Activated gamma-delta T cell treated with Interleukin-2 at 50 U/mL for 16 hours (primary cell): ENCODE measurements at places on chromosomes 1 and 21.
A peak's percentile ranks its signal among the peaks of the same experiment; 100 is the strongest.

GRCh38 chr21:40615505-40616376 lies 231.2 kb downstream of the DSCAM start:
- no peak for DNase-seq

DNA sequence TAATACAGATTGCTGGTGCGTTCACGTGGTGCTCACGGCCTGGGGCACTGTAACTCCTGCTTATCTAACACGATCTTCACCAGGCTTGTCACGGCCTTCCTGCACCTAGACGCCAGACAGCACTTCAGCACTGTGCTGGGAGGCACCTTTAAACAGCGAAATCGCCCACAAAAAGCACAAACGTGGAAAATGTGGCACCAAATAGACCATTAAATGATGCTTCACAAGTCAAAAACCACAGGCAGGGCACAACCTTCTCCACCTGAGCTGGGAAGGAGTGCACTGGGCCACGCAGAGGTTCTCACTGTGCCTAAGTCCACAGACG lies 20.0 kb downstream of the IBA57 start:
- DNase-seq: peak; percentile 59

DNA sequence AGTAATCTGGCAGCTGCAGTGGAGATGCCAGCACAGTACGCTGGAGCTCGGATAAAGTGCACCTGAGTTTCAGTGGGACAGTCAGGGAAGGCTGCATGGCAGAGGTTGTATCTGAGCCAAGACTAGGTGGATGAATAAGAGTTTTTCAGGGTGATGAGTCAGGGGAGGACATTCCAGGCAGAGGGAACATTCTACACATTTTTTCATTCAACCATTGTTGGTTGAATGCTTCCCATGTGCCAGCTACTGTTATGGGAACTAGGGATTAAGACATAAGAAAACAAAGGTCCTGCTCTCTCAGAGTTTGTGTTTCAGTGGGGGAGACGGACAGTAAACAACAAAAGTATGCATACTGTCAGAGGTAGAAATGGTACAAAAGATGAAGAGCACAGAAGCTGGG lies 5.2 kb downstream of the LEPR start:
- DNase-seq: no peak

DNA sequence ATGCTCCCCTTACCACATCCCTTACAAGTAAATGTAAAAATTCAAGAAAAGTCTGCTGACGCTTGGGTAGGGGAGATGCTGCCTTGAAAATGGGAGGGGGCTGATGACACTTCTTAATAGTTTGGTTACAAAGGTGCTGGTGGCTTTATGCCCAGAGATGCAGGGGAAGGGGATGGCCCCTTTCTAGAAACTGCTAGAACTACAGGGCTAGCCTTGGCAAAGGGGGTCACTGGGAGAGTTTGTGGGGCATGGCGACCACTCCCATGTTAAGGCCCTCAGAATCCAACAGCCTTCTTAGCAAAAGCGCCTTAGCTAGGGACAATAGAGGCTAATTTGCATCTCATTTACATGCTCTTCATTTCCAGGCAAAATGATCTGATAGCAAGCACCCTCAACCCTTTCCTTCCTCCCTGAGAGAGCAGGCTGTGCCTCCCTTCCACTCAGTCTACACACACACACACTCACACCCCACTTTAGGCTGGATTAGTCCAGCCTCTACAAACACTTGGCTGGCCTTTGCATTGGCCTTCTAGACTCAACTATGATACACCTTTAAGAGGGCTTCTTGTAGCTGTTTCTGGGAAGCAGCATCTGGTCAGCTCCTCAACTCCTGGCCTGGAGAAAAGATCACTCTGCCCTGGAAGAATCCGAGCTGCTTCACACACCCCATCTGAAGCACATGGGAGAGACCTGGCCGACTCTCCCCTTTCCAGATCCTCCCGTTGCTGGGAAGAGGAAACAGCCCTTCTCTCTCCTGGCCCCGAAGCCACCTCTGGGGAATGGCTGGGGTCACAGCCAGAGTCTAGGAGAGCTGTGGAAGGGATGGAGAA lies 1.7 kb downstream of the SEMA6C start:
- DNase-seq: no peak

GRCh38 chr1:55542901-55543504 lies 327.8 kb upstream of the USP24 start:
- no peak for DNase-seq

GRCh38 chr1:1232208-1232795 lies at the start of gene B3GALT6:
TSS of gene B3GALT6 (plus strand) at chr1:1232237. CDS start at chr1:1232279, 42 bp downstream.
- no peak for DNase-seq

DNA sequence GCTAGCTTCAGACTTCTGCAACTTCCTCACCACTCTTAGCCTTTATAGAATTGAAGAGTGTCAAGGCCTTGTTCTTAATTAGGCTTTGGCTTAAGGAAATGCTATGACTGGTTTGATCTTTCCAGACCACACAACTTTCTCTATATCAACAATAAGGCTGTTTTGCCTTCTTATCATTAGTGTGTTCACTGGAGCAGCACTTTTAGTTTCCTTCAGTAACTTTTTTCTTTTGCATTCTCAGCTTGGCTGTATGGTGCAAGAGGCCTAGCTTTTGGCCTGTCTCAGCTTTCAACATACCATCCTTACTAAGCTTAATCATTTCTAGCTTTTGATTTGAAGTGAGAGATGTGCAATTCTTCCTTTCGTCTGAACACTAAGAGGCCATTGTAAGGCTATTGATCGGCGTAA lies 8.6 kb downstream of the PRKACB start:
- DNase-seq: no peak

DNA sequence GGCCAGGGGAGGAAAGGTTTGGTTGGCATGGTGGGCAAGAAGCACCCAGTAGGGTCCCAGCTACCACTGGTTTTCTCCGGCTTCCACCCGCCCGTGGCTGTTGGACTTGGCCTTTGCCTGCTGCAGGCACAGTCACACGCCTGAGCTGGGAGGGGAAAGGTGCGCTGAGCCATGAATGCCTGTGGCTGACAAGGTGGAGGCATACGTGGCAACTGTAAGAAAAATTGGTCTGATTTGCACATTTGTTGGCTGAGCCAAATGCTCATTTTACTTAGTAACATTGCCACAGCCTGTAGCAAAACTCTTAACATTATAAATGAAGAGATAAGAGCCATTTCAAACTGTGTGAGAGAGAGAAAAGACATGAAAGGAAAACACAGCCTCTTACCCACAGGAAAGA lies 191.6 kb downstream of the PTPRC start:
- DNase-seq: no peak

DNA sequence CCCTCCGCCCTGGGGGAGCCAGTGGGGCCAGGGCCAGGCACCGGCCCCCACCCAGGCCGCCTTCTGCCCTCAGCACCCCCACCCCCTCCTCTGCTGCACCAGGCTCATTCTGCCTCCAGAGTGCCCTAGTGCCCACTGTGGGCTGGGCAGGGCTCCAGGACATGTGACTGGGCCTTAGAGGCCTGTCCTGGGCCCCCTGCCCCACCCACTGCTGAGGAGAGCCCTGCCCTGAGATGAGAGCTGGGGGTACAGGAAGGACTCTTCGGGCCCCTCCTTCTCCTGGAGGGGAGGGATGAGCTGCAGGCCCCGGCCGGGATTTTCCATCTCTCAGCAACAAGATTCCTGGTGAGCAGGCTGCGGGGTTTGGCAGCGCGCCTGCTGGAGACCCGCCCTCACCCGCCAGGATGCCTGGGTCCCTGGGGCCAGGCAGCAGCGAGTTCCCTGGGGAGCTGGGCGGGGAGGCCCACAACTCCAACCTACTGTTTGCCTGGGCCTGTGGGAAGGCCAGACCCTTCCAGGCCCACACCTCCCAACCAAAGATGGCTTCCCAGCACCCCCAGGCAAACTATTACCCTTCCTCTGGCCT lies 14.0 kb downstream of the AHDC1 start:
- DNase-seq: no peak

GRCh38 chr1:151013518-151013917 lies 5.3 kb downstream of the PRUNE1 start:
- no peak for DNase-seq

- no peak for DNase-seq
Observed at GRCh38 chr1:152517237-152517811, 3.0 kb downstream of the CRCT1 start.

DNA sequence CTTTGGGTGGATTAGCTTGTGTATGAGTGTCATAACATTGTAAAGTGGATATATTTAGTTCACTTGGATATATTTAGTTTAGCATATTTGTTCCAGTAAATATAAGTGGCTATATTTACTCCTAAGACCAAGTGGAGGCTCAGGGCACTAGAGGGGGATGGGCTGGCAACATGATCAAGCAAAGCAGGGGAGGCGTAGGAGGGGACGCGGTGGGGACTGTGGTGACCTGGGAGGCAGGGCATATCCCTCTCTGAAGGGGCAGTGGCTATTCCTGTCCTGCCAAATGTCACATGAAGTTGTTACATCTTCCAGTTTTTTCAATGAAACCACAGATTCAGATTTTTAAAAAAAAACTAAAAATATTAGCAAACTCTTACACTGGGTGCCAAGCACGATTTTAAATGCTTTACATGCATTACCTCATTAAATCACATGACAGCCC lies 51.9 kb upstream of the EDN2 start:
- DNase-seq: no peak

DNA sequence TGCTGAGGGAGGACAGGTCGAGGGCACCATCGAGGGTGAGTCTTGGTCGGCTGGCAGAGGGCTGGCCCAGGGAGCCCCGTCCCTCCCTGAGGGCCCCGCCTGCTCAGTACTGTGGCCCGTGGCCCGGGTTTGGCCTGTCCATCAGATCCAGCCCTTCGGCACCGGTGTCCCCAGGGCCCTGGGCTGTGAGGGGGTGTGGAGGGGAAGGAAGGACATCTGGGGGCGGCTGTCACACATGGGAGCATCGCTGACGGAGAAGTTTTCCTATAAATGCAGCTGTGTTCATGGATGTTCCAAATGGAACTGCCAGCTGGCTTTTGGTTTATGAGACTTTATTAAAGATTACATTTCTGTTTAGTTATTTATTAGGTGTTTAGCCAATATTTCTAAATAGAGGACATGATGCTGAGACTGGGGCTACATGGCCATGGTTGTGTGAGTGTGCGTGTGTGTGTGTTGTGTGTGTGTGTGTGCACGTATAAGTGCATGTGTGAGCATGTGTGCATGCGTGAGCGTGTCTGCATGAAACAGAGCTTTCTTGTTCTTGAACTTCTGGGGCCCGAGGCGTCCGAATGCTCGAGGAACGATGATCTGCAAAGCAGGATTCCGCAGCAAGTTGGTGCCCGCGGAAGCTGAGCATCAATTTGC lies 54.3 kb downstream of the SLX9 start:
- no peak for DNase-seq

DNA sequence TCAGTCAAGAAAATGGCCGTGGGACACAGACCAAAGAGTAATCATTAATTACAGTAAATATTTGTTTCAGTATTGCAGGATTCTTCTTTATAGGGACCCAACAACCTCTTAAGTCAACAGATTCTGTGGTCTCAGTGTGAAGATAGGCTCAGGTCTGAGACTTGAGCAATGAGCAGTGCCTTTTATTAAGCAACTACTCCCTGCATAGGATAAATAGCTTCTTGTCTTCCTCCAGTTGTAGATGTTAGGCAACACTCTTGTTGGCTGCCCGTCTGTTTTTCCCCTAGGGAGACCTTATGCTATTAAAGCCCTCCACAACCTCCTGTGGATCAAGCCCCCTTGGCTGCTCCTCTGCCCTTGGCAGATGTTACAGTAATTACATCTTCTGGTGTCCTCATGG lies 1.8 kb upstream of the OMA1 start:
- no peak for DNase-seq

GRCh38 chr1:230090194-230090711 lies 23.2 kb downstream of the GALNT2 start:
- no peak for DNase-seq

- no peak for DNase-seq
Observed at GRCh38 chr1:34396042-34396441, 219.3 kb downstream of the C1orf94 start.

DNA sequence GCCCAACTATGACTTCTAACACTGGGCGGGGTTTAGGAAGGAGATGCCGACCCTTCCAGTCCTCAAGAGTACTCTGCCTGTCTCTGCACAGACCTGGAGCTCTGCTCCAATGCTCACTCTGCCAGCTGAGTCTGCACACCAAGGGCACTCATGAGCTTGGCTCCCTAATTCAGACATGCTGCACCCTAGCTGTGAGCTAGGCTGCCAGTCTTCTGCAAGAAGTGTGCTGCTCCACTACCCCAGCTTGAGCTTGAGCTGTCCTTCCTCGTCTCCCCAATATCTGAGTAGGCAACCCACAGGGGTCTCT lies 13.2 kb downstream of the TP53BP2 start:
- DNase-seq: no peak

- peak; percentile 30 for DNase-seq
Observed at GRCh38 chr1:147892731-147893214, 9.8 kb upstream of the GJA8 start.

DNA sequence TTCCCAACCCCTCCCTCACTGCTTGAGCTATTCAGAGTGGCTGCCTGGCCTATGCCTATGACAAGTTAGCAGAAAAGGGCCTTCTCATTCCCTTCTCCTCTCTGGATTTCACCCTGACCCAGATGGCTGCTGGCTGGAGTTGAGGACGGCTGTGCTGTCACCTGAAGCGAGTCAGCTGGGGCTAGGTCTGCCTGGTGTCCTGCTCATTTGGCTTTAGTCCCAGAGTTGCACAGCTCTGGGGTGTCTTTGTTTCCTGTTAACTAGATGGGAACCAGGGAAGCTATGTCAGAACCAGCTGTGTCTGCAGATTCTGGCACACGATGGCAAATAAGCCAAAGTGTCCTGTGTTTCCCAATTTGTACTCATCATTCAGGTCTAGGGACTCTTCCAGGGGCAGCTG lies 52.9 kb downstream of the CNIH3 start:
- DNase-seq: no peak

GRCh38 chr1:147648933-147649332 lies 21.4 kb downstream of the ACP6 start:
- no peak for DNase-seq

GRCh38 chr1:224505454-224506093 lies 71.0 kb upstream of the WDR26 start:
- DNase-seq: no peak

- no peak for DNase-seq
Observed at GRCh38 chr1:167479331-167479979, 38.9 kb downstream of the CD247 start.

DNA sequence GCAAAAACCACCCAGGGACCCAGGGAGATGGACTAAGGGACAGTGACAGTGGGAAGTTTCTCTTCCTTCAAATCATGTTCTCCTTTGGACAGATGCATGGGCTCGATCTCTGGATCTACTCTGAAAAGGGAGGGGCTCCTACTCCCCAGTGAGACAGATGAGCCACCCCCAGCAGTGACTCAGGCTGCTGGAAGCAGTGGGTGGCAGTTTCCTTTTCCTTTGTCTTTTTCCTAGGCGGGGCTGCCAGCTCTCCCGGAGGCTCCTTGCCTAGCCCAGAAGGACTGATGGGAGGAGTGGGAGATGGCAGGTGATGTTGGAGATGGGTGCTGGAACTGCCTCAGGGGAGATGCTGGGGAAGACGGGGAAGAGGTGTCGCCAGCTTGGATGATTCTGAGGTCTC lies 41.0 kb upstream of the IGSF21 start:
- no peak for DNase-seq

- DNase-seq: no peak
Observed at GRCh38 chr1:223358826-223359225, 5.2 kb downstream of the SUSD4 start.

- DNase-seq: no peak
Observed at GRCh38 chr1:88973520-88974137, 18.8 kb downstream of the KYAT3 start.

GRCh38 chr1:151131701-151132334 lies 14.6 kb downstream of the SEMA6C start:
- no peak for DNase-seq
